ENCODE measurements at places on chromosomes 7 and 10. TPM values are rescaled to one million over a fixed set of nuclear protein-coding genes. Genes with fewer than 3 reads are reported as not detected.

DNA sequence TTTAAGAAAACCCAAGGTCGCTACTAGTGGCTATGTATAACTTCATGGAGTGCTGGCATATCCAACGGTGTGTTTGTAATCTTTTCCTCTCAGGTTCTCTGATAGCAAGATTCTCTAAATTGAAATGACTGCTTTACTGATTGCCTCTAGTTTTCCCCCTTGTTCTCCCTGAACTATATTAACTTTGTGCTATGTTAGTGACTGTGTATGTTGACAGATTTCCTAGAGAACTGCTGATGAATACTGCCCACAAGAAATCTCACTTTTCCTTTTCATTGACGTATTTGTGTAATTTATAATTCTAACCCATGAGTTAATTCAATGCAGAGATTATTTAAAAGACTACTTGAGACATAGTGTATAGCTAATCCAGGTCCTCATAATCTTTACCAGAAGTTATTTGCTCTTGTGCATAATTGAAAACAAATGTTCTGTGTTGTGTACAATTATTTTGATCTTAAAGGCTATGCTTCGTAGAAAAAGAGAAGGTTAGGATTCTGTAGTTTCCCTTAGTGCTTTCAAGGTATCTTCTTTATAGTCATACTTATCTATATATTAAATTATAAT is 70.6 kb upstream of the GLCCI1 start:
- no peak for DNase-seq

DNA sequence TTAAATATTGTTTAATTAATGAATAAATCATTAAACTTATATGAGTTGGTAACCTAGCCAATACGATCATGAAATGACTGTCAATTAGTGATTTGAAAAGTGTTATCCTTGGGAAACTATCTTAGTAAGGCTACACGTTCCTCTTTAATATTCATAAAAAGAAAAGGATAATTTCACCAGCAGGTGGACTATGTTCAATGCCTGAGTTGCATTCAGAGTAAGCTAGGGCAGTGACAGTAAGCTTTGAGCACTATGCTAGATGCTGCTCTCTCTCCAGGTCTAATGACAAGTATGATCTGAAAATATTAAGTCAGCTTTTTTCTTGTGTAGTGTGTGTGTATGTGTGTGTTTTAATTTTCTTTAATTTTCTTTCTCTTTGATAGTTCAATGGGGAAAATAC is 486.3 kb upstream of the PCDH15 start:
- no peak for DNase-seq

- DNase-seq: no peak
Observed at GRCh38 chr7:32346253-32346652, 143.9 kb downstream of the LSM5 start.

GRCh38 chr7:47474937-47475879 is 106.7 kb downstream of the TNS3 start:
- DNase-seq: peak; percentile 10

DNA sequence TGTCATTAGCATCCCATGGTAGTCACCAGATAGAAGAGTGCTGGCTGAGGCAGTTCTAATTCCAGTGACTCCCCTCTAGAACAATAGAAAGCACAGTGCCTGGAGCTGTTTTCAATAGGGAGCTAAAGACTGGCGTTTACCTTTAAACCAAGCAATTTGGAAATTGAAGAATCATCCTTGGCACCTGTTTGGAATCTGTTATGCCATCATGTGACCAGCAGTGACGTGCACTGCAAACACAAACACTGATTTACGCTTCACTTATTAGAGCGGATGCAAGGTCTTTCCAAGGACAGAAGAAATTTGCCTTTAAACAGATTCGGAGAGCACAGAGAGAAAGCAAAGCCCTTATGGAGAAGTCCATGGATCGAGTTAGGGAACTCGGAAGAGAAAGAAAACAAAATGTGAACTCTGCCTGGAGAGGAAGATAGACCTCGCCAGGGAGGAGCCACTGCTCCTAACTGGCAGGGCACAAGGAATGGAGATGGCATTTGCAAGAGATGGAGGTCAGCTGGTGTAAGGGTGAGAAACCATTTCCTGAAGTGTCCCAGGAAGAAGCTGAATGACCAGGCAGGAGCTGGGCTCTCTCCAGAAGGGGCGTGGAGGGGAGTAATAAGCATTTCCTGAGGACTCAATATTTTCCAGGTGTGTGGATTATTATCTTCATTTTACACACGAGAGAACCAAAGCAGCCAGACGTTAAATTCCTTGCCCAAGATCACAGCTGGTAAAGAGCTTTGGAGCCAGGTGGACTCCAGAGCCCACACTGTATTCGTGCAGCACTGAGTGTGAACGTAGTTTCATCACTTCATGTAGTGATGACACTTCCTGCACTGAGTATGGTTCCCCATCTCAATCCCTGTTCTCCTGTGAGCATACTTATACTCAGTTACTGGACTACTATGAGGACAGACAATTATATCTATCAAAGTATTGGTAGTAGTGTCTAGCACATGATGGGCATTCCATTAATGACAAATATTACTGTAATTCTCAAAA is 97.7 kb downstream of the CUBN start:
- no peak for DNase-seq

DNA sequence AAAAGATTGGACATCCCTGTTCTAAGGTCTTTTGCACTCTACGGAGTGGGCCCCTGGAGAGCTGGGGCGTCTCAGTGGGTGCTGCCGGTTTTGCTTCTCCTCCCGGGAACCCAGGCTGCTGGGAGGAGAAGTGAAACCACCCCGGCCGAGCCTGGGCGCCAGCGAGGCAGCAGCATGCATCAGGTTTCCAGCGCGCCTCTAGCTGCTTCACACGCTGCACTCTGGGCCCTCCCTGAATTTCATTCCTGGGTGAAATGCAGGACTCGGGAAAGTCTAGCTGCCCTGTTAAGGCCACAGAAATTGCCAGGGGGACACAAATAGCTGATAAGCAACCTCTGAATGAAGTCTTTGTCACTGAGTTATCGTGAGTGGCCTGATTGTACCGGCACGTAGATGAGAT is 127.4 kb downstream of the TRRAP start:
- DNase-seq: no peak

- DNase-seq: no peak
Observed at GRCh38 chr10:70562036-70562755, 40.3 kb downstream of the PRF1 start.

DNA sequence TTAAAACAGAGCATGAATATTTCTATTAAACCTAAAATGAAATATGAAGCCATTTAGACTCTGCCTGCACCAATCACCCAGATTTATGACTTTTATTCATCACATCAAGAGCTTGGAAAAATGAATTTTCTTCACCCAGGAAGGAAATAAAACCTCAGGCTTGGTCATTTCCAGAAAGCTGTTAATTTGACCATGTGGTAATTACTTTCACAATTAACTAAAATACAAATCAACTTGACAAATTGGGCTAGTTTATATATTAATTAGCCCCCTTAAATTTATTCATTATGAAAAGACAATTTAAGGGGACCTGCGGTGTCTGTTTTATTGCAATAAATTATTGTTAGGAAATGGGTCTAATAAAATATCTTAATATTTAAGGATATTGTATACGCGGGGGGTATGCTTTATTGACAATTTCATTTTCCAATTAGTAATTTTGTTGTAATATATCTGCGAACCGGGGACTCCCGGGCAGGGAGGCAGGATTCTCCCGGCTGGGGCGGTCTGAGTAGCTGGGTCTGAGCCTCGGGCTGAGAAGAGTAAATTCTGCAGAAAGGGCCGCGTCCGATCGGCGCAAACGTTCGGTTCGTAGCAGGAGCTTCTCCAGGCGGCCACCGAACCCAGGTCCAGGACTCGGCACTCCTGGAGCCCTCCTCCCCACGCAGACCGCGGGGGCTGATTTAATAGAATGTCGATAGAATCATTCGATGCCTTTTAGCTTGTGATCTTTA is 9.4 kb upstream of the MNX1 start:
- DNase-seq: no peak

DNA sequence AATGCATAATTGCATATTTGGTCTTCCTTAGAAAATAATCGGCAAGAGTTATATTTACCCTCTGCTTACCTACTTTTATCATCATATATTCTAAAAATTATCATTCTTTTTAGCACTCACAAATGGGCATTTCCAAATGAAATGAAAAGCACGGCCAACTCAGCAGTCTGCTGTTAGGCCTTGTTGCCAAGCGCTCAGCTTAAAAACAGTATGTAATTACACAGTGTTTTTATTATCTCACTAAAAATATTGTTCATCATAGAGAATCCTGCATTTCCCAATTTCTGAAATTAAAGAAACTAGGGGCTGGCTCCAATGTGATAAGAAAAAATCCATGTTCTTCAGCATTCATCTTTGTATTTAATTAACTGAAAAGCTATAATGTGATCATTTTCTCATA is 391.7 kb upstream of the ADARB2 start:
- no peak for DNase-seq

GRCh38 chr10:78414380-78414779 is 380.7 kb downstream of the RPS24 start:
- no peak for DNase-seq

DNA sequence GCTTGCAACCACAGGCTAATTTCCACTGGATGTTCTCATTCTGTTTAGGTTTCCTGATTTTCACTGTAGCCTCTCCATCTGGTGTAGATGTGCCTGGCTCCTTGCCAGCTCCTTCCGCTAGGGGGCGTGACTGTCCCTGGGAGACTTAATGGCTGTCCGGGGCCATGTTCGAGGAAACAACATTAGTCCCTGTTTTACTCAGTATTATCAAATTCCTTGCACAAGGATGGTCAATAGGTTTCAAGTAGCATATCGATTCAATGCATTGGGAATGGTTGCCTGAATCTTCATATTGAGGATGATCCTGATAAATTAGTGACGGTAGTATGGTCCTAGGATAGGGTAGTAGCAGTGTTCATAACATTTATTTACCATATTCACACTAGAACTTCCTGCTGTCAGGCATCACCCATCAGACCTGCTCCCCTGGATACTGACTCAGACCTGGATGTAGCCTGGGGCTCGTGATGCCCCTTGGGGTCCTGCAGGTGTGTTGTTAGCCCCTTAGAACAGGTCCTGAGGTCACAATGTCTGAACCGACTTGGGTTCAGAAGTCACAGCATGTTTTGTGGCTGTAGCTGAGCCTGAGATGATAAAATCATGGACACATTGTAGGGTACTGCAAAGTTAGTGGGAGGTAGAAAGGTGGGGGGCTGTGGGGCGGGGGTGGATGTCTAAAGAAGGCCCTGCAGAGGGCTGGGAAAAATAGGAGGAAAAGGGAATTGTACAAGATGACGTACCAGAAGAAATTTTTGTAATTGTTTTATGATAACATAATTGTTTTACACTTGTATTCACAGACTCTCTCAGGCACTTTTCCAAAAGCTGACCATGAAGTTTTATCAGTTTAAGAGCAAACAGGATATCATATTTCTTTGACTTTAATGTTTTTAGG is 8.9 kb upstream of the EXOC6 start:
- DNase-seq: peak; percentile 38

DNA sequence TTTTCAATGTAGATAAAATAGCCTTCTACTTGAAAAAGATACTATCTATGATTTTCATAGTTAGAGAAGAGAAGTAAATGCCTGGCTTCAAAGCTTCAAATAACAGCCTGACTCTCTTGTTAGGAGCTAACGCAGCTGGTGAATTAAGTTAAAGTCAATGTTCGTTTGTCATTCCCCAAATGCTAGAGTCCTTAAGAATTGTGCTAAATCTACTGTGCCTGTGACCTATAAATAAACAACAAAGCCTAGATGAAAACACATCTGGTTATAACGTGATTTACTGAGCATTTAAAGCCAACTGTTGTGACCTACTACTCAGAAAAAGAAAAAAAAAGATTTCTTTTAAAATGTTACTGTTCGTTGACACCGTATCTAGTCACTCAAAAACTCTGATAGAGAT is 134.7 kb downstream of the POLR1F start:
- no peak for DNase-seq

DNA sequence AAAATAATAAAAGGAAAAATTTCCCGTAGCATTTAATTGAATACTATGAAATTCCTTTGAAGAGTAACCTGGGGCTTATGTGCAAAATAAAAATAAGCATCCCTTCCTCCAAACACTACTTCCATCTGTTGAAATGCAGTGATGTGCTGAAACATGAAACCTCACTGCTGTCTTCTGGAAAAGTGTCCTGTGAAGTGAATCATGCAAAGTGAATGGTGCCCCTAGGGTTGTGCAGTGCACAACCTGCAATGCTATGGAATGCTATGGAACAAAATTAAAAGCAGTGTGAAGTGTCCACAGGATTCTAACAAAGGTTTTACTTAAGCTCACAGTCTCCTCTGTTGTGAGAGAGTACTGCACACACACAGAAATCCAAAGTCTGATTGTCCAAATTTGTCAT is 480.9 kb downstream of the ETV1 start:
- DNase-seq: no peak

DNA sequence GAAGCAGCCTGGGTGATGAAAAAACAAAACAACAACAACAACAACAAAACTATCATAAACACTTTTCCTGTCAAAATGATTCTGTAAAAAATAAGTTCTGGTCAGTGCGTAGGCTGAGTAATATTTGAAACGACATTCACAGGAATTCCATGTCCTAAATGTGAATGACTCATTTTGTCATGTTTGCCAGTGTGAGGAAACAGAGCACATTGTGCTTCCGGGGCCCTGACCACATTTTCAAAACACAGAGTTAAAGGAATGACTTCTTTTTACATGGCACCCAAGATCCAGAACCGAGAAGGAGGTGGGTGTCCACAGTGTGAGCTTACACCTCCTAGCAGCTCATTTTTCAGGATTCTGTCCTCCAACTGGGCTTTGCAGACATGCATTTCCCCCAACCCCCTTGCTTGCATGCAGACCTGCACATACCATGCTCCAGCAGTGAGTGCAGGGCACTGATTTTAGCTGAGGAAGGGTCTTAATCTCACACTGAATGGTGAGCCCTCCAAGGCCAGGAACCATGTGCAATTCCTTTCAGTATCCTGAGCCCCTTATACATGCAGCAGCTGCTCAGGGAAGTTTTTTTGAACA is 3.0 kb downstream of the CLRN3 start:
- DNase-seq: no peak

DNA sequence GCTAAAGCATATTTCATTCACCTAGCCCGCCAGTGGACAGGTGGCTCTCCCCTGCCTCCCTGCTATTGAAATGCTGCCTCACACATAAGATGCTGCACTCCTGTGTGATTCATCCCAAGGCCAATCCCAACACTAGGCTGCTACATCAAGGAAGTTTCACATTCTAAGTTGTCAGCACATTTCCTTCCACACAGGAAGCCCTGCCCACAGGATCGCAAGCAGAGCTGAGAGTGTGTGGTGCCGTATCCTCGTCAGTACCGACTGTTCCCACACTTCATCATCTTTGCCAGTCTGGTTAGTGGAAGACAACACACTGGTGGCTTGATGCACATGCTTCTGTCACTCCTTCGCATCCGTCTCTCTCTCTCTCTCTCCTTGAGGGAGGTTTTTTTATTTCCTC is 194.3 kb upstream of the PPP2R2D start:
- DNase-seq: no peak

GRCh38 chr7:44707558-44708230 is 41.0 kb upstream of the ZMIZ2 start:
- DNase-seq: no peak

- DNase-seq: no peak
Observed at GRCh38 chr7:85567983-85568382, 381.1 kb upstream of the SEMA3D start.

The UPK3B gene
- 4.6 TPM for total RNA-seq

The CALHM2 gene
- total RNA-seq: 65.6 TPM

The LGI1 gene
- total RNA-seq: not detected

The ARHGAP19 gene
- total RNA-seq: 18.9 TPM

The ELMO1 gene
- total RNA-seq: 113 TPM

Measured in T-cell (primary cell).